ENCODE measurements at places on chromosomes 13 and 19.

DNA sequence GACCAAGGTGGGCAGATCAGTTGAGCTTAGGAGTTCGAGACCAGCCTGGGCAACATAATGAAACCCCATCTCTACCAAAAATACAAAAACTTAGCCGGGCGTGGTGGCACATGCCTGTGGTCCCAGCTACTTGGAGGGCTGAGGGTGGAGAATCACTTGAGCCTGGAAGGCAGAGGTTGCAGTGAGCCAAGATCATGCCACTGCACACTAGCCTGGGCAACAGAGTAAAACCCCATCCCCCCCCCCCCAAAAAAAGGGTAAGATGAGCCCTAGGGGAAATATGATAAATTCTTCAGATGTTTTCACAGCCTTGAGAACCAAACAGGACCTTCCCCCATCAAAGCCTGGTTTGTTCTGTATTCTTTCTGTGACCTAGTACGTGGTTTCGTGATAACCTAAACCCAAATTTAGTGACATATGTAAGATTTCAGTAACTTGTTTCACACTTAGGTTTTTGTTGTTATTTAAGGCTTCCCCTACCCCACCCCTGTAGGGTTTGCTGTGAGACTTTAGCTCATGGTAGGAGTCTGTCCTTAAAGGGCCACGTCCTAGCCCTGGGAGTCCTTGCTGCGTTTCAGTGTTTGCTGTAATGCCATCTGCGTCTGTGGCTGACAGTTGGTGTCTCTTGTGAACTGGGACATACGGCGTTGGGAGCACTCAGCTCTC is 49.6 kb downstream of the MYO9B start:
- DNase-seq: no peak

- no peak for DNase-seq
Measured at GRCh38 chr13:109989155-109989554, 202.8 kb upstream of the IRS2 start.

DNA sequence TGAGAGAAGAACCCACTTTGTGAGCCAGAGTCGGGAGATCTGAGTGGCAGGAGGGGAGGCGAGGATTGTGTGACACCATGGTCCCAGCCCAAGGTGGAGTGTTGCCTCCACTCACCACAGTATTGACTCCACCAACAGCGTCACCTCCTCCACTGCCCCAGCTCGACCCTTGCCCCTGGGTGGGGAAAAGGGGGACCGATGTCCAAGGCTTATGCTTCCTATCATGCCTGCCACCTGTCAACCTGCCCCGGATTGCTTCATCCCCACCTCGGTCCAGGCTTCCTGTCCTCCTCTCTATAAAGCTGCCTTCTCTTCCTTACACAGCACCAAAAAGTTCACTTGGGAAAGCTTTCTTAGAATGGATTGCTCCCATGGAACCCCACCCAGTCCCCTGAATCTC is 7.4 kb downstream of the DMKN start:
- DNase-seq: no peak

DNA sequence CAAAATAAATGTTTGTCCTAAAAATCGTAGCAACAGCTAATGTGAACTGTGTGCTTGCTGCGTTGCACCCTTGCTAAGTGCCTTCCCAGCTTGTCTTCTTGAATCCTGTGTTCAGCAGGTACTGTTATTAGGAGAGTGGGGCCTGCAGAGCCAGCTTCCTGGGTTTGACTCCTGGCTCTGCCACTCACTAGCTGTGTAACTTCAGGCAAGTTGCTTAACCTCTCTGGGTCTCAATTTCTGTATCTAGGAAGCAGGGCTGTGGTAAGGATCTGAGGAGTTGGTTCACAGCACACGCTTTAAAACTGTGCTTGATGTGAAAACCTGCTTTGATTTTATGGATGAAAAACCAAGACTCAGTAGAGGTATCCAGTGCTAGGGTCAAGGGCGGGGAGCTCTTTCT is 10.0 kb downstream of the NFIX start:
- no peak for DNase-seq

DNA sequence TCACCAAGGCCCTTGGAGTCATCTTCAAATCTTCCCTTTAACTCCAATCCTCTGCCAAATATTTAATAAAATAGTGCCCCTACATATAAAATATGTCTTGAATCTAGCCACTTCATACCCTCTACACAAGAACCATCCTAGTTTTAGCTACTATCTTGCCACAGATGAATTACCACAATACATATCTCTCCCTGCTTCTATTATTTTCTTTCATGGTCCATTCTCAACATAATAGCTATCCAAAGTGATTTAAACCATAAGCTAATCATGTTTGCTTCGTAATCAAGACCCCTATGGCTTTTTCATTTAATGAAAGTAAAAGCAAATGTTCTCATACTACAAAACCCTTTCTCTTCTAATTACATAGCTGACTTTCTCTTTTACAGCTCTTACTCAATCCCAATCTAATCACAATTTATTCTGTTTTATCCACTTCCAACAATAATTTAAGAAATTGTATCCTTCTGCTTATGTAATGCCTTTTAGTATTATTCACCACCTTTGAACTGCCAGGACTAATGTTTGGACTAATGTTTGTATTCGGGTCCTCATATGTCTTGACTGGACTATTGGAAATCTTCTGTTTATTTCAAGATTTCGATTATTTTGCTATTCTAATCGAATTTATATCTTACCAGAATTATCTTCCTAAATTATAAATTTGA is 412.0 kb downstream of the SLITRK1 start:
- DNase-seq: no peak

DNA sequence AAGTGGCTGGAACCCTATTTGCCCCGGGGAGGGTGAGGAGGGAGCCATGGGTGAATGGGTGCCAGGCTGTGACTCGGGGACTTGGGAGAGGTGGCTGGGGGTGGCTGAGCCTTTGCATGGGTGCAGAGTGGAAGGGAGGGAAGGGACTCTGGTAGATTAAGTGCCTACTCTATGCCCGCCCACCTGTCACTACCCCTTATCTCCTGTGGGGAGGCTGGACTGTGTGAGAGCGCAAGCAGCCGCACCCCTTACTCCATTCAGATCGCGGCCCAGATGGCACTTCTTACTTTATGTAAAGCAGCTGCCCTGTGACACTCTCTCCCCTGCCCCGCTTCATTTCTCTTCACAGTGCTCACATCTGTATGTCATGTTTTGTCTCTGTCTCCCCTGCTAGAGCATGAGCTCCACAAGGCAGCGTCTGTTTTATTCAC is 2.9 kb downstream of the KASH5 start:
- no peak for DNase-seq

DNA sequence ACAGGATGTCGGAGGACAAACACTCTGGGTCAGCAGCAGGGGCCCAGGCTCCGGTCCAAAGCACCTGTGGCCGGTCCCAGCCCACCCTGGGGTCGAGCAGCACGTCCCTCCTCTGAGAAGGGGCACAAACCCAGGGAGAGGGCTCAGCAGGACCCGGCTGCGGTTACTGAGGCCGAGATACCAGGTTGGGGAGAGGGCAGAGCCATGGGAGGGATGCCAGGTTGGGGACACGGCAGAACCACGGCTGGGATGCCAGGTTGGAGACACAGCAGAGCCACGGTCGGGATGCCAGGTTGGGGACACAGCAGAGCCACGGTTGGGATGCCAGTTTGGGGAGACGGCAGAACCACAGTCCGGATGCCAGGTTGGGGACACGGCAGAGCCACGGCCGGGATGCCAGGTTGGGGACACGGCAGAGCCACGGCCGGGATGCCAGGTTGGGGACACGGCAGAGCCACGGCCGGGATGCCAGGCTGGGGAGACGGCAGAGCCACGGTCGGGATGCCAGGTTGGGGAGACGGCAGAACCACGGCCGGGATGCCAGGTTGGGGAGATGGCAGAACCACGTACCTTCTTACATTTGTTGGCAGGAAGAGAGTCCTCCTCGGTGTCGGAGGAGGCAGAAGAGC is 18.5 kb downstream of the MIER2 start:
- no peak for DNase-seq

DNA sequence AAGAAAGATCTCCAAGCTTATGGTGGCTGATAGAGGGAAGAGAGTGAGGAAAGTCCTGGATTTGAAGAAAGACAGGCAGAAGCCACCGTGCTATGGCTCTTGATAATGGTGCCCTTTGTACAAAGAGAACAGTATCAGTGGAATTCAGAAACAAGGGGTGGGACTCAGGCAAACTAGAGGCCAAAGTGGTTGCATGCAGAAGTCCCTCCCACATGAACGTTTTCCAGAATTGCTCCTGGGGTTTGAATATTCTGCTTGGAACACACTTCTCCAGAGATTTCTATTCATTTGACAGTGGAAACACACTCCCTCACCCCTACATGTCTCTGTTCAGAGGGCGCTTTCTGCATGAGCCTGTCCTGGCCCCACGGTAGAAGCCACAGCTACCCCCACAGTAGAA is 10.1 kb upstream of the MBNL2 start:
- DNase-seq: no peak

GRCh38 chr13:108427355-108427754 is 157.8 kb downstream of the TNFSF13B start:
- DNase-seq: no peak

- DNase-seq: no peak
Measured at GRCh38 chr19:6766357-6767080, 716 bp downstream of the SH2D3A start.

Measured in esophagus squamous epithelium (tissue), 5 donors.